ENCODE measurements at places on chromosomes 5 and 9.

GRCh38 chr5:173537228-173537627 is 79.2 kb downstream of the BOD1 start:
- DNase-seq: no peak

DNA sequence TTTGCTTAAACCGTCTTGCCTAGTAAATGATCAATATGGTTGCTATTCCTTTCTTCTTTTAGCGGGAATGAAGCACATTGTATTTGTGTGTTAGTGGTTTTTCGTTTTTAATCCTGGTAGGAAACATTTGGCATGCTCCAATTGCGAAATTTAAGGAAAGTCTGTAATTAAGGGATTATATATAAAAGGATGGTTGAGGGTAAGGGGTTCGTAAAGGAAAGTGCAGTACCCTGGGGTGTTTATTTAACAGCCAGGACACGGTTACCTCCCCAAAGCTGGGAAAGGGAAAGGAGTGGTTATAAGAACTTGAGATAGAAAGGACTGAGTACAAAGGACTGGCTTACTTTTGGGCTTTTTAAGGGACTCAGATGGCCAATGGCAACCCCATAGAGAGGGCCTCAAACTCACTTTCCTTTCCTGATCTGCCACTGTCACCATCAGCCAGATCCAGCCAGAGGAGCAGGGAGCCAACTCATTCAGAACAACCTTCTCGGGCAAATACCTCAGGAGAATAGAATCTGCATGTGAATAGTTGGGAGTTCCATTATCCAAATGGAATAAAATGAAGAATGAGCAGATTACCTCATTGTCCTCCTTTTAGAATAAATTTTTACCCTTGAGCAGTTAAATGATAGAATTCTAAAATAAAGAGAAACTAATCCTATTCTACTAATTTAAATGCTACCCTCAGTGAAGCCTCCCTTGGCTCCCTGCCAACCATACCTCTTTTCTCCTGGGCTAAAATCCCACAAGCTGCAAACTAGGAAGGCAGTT is 117.7 kb downstream of the SNCAIP start:
- DNase-seq: no peak

DNA sequence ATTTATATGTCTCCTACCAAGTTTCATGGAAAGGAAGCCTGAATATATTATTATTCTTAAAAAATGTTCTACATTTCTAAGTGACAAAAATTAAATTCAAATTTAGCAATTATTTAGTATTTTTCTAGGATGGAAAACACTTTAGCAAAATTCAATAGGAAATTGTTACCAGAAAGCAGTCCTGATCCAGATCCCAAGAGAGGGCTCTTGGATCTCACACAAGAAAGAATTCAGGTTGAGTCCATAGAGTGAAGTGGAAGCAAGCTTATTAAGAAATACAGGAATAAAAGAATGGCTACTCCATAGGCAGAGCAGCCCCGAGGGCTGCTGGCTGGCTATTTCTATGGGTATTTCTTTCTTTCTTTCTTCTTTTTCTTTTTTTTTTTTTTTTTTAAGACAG is 44.7 kb downstream of the LRRC70 start:
- no peak for DNase-seq

- no peak for DNase-seq
Measured at GRCh38 chr5:100722657-100723056, 180.4 kb downstream of the ST8SIA4 start.

DNA sequence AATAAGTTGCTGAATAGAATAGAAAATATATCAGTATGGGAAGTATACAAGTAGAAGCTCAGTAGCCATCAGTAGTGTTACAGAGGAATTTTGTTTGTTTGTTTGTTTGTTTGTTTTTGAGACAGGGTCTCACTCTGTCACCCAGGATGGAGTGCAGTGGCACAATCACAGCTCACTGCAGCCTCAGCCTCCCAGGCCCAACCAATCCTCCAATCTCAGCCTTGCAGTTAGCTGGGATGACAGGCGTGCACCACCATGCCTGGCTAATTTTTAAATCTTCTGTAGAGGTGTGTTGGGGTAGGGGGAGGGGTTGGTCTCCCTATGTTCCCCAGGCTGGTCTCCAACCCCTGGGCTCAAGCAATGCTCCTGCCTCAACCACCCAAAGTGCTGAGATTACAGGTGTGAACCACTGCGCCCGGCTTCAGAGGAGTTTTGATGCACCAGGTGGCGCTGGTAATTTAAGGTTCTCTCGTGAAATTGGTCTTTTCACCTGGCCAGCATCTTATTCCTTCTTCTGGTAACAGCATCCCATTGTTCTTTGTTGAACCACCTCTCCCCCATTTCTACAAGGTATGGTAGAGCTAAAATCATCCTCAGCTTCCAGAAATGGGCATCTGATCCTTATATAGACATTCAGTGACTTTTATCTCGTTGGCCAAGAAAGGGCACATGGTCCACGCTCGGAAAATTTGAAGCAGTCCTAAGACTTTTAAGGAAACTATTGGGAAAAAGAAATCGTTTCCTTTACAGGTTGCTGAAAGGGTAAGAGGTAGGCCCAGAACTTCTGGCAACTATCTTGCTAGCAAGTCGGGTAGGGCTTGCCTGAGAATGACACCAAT is 157.1 kb downstream of the ARRDC3 start:
- peak; percentile 41 for DNase-seq

DNA sequence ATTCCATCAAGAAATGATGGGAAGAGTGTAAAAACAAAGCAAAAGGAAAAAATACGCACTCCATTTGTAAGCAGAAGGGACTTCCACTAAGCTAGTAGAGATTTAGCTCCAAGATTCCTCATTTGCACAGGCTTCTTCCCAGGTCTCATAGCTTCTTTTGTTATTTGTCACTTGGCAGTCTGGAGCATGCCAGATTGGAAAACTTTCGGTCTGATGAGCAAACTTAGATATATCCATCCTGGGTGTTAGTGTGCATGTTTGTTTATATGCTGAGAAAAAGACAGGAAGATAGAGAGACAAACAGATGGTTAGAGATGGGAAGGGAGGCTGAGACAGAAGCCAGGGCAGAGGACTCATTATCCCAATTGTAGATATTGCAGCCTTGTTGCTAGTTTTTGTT is 1644.5 kb upstream of the NUDT12 start:
- DNase-seq: no peak

DNA sequence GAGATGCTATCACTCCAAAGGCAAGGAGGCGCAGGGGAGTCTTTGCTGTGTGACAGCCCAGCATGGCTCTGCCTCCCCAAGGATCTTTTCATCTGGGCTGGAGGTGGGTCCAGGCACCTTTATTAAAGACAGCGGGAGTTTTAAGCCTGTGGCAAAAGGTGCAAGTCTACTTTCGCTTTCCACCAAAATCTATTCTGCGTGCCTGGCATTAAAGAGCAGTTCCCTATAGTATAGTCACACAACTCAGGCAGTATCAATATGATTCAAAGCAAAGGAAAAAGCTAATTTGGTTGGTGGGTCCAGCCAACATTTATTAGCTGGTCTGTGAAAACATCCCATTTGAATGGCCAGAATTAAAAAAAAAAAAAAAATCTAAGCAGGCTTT is 398.7 kb downstream of the EBF1 start:
- no peak for DNase-seq

DNA sequence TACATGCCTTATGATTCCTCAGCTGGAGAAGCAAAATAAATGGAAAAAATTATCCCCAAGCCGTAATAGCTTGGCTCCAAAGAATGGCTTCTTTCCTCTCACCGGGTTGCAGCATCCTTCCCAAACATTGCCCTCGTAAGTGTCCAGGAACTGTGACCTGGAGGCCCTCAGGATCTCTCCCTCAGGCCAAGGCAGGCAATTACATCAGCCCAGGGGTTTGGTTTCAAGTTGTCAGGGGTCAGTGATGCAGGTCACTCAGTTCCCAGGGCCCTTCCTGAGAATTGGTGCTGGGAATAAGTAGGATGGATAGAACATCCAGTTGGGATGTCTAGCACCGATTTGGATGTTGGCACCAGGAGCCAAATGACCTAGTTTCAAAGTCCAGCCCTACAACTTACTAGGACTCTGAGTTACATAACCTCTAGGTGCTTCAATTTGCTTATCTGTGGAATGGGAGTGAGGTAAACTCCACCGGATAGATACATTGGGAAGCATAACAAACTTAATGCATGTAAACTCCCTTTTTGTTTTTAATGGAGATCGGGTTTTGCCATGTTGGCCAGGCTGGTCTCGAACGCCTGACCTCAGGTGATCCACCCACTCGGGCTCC is 133.5 kb upstream of the DAP start:
- no peak for DNase-seq

GRCh38 chr5:67364381-67364970 is 167.9 kb upstream of the CD180 start:
- no peak for DNase-seq

- no peak for DNase-seq
Measured at GRCh38 chr5:128749136-128749898, 211.3 kb upstream of the FBN2 start.

DNA sequence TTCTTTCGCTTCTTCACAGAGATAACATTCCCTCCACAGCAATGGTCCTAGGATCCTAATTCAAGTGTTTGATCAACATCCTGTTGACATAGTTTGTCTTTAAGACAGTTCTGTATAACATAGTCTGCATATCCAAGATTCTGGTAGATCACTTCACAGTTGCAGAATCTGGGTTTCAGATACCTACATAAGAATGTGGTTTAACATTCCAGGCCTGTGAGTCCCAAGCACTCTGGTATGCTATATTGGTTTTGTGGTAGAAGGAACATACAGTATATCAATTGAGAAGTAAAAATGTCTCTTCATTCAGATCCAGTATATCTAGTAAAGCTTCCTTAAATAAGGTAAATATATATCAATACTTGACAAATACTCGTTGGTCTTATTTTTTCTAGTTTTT is 914.2 kb upstream of the CDH6 start:
- no peak for DNase-seq

DNA sequence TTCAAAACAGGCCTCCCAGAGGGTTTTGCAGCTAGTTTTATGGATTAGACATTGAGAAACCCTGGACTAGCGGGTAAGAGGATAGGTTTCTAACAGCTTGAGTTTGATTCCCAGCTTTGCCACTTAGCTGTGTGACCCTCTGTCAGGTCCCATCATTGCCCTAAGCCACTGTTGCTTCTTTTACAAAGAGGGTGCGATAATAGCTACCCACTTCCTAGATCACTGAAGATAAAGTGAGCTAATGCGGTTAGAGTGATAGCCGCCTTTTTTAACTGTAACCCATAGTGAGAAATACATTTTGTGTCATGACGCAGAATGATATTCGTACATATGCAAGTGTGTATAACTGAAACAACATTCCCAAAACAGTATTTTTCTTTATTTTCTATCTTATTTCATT is 40.3 kb downstream of the CSF1R start:
- no peak for DNase-seq

GRCh38 chr5:165232509-165233028 is 1727.2 kb downstream of the MAT2B start:
- no peak for DNase-seq

DNA sequence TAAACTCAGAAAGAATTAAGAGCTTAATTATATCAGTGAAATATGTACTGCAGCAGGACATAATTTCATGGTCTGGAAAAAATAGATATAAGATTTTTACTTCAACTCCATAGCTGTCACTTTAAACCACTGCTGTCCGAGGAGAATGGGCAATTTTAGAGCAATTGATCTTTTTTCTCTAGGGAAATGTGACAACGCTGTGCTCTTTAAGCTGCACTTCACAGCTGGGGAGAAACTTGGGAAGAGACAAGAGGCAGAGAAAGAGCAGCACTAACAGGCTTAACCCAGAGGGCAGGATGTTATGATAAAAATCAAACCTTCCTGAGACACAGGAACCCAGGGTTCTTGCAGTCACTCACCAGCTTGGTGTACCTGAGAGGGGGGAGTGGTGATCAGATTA is 92.0 kb downstream of the SPOCK1 start:
- no peak for DNase-seq

DNA sequence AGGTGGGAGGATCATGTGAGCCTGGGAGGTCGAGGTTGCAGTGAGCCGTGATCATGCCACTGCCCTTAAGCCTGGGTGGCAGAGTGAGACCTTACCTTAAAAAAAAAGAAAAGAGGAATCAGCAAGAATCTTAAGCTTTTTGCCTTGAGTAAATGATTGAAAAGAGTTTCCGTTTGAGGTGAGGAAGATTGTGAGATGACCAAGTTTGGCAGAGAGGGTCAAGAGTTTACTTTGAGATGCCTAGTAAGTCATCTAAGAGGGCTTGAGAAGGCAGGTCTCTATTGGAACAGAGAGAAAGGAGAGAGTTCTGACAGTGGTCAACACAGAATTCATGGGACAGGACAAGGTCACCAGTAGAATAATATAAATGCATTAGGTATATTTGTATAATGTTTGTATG is 572.1 kb downstream of the TLE4 start:
- no peak for DNase-seq

DNA sequence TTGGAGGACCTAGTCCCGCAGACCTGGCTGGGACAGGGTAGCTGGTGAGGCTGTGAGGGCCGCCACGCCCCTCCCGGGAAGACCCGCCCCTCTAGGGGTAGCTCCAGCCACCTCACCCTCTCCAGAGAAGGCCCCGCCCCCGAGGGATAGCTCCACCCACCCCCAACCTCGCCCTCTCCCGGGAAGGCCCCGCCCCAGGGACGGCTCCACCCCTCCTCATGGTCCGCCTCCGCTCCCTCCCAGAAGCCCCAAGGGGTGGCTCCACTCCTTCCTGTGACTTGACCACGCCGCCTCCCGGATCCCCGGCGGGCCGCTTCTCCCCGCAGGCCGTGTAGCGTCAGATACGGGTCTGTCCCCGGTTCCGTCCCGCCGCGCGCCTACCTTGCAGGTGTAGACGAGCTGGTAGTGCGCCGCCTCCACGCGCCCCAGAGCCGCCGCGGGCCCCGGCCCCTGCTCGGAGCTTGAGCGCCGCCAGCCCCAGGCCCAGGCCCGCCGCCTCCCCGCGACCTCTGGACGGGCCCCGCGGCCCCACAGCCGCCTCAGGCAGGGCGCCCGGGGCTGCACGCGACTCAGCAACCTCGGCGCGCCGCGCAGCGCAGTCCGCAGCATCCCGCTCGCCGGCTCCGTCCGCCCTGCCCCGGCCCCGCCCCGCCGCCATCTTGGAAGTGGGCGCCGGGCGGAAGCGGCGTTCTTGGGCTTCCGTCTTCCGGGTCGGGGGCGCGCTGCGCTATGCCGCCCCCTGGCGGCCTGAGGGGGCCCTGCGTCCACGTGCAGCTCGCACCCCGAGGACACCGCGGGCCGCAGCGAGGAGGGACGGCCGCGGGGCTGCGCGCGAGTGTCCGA is at the start of gene DNLZ:
Gene DNLZ (minus strand): TSS at position 639 of the 843 bp plus-strand sequence. CDS start 30 bp downstream, at position 609.
- peak; percentile 98 for DNase-seq

GRCh38 chr9:130794923-130795495 is 40.0 kb upstream of the ABL1 start:
- DNase-seq: no peak

DNA sequence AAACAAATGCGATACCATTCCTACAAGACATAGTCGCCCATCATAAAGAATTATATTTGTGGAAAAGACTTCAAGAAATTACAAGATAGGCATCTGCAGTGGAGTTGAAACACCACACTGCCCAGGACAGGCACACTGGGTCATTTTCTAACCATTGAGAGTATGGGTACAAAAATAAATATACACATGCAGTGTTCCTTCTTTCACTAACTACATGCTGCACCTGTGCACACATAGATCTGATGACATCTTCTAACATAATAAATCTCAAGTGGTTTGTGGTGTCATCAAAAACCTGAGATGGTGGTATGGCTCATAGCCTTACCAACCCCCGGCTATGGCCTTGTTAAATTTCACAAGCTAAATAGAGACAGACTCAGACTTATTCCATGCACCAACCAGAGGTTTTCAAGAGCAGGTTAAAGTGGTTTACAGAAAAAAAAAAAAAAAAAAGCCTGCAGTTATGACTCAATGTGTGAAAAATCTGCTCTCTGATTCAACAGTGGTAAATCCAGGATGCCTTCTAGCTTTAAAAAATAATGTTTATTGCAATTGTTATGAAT is 12.4 kb upstream of the NFIB start:
- no peak for DNase-seq
